ENCODE measurements at places on chromosomes 12 and 14. TPM values are rescaled to one million over a fixed set of nuclear protein-coding genes. Genes with fewer than 3 reads are reported as not detected.

DNA sequence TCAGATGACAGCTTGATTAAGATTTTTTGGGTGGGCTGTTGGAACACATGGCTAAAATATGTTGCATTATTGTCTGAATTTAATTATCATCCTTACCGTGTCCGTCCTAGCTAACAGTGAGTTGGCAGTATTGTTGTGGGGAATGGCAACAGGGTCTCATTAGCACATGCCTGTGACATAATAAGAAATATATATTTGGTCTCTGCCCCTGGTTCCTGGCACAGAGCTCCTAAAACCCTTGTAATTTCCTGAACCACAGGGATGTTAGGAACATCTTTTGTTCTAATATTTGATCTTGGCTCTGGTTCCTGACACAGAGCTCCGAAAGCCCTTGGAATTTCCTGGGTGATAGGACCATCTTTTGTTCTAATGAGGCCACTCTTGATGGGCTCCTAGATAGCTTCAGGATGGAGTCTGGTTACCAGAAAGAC lies 76.0 kb downstream of the SYNE2 start:
- H3K27ac ChIP-seq: no peak overlapping the region
- DNase-seq: no peak
- H3K4me3 ChIP-seq: no peak overlapping the region

Gene KLRD1
- under 0.01 TPM for total RNA-seq

- DNase-seq: peak; percentile 17
- no peaks in the 10 kb centered on the region for H3K27me3 ChIP-seq
- no peaks in the 10 kb centered on the region for H3K4me1 ChIP-seq
- H3K36me3 ChIP-seq: no peaks in the 10 kb centered on the region
- no peak overlapping the region for H3K4me3 ChIP-seq
Observed at GRCh38 chr12:117986705-117987469, 18.1 kb upstream of the KSR2 start.

- no peak overlapping the region for H3K4me3 ChIP-seq
- no peaks in the 10 kb centered on the region for H3K36me3 ChIP-seq
- no peak overlapping the region for H3K27ac ChIP-seq
- H3K4me1 ChIP-seq: no peaks in the 10 kb centered on the region
- H3K27me3 ChIP-seq: no peaks in the 10 kb centered on the region
Observed at GRCh38 chr14:36424478-36425102, 95.4 kb downstream of the NKX2-1 start.

GRCh38 chr12:110348431-110349059 lies 55.0 kb downstream of the ANAPC7 start:
- H3K4me1 ChIP-seq: no peaks in the 10 kb centered on the region
- no peak overlapping the region for H3K4me3 ChIP-seq
- no peaks in the 10 kb centered on the region for H3K27me3 ChIP-seq
- no peak overlapping the region for H3K27ac ChIP-seq
- no peak for DNase-seq
- H3K36me3 ChIP-seq: peaks cover 64% of the 10 kb centered on the region

GRCh38 chr12:75571656-75572205 lies 60.3 kb upstream of the KRR1 start:
- H3K4me3 ChIP-seq: no peak overlapping the region
- H3K27me3 ChIP-seq: no peaks in the 10 kb centered on the region
- H3K27ac ChIP-seq: no peak overlapping the region

DNA sequence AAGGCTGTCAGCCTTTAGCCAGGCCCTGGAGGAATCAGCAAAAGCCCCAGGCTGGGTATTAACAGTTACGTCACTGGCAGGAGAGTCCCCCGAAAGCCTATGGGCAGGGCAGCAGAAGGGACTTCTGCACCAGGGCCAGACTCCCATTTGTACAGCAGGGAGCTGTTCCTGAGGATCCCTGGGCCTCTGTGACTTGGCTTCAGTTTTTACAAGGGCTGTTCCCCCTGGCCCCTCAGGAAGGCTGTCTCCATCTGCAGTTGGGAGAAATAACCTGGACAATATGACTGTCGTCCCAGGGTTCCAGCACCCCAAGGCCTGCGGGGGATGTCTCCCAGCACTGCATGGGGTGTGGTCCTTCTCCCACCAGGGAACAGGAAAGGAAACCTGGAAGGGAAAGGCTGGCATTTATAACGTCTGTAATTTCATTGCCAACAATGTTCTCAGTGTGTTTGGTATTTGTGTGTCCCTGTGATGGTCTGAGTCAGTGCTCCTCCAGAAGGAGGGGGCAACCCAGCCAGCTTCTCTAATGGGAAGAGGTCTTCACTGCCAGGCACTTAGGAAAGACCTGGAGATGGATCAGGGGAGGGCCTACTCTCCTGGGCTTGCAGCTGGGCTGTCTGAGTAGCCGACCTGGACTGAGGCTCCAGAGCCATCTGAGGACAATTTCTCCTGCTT lies 42.4 kb downstream of the ERH start:
- peak; percentile 78 for DNase-seq
- H3K4me1 ChIP-seq: peaks cover 7% of the 10 kb centered on the region
- no peak overlapping the region for H3K4me3 ChIP-seq
- H3K27me3 ChIP-seq: peaks cover 17% of the 10 kb centered on the region
- no peaks in the 10 kb centered on the region for H3K36me3 ChIP-seq

GRCh38 chr12:79255288-79255687 lies 390.7 kb downstream of the SYT1 start:
- peak; percentile 19 for DNase-seq
- H3K36me3 ChIP-seq: no peaks in the 10 kb centered on the region
- H3K4me1 ChIP-seq: peaks cover 2% of the 10 kb centered on the region
- no peaks in the 10 kb centered on the region for H3K27me3 ChIP-seq
- H3K4me3 ChIP-seq: no peak overlapping the region
- no peak overlapping the region for H3K27ac ChIP-seq

Measured in IMR-90 (cell line).